ENCODE measurements at places on chromosomes 2 and 18.

- peak; percentile 85 for DNase-seq
These were observed 219.6 kb upstream of the RAB12 start for GRCh38 chr18:8389391-8390340.

GRCh38 chr18:73733806-73734314 lies 413.8 kb downstream of the FBXO15 start:
- no peak for DNase-seq

DNA sequence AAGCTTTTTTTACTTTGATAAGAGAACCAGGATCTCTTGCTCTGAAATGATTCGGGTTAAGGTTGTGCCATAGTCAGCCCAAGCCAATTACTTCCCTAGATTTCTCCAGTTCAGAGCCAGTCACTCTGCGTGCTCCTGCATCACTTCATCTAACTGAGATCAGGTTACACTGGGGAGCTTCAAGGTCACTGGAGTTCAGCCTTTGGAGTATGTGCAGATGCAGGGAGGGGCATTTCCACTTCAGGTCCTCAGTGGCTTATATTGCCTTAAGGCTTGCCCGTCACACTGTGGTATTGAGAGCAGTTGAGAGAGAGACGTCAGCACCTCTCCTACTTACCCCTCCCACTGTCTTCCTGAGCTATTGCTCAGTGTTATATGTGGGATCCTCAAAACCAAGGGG lies 317.8 kb downstream of the EPHA4 start:
- DNase-seq: peak; percentile 56

DNA sequence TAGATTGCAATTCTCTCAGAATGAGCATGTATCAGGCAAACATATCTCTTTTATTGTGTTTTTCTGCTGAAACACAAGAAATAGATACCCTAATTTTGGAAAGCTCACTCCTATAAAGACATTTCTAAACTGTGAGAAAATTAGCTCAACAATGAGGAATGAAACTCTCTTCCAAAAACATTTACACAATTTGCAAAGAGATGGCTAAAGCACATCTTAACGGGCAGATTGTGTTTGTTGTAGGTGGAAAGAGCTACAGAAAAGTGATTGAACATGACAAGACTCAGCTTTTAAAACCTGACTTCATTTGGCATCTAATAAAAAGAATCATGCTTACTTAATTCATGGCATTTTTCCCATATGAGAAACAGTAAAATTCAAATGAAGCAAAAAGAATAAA lies 175.0 kb upstream of the SLC39A10 start:
- DNase-seq: no peak

DNA sequence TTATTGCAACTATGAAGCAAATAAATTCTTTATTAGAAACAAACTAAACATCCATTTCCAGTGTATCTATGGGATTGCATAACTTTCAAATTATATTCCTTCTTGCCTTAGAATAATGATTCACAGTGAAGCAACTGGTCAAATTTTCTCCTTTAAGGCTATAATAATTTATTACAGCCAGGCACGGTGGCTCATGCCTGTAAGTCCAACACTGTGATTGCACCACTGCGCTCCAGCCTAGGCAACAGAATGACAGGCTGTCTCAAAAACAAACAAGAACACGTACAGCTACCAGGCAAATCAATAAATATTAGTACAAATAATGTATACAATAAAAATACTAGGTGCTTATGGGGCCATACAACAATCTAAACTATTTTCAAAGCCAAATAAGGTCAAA lies 1416.2 kb downstream of the LRP1B start:
- DNase-seq: no peak

DNA sequence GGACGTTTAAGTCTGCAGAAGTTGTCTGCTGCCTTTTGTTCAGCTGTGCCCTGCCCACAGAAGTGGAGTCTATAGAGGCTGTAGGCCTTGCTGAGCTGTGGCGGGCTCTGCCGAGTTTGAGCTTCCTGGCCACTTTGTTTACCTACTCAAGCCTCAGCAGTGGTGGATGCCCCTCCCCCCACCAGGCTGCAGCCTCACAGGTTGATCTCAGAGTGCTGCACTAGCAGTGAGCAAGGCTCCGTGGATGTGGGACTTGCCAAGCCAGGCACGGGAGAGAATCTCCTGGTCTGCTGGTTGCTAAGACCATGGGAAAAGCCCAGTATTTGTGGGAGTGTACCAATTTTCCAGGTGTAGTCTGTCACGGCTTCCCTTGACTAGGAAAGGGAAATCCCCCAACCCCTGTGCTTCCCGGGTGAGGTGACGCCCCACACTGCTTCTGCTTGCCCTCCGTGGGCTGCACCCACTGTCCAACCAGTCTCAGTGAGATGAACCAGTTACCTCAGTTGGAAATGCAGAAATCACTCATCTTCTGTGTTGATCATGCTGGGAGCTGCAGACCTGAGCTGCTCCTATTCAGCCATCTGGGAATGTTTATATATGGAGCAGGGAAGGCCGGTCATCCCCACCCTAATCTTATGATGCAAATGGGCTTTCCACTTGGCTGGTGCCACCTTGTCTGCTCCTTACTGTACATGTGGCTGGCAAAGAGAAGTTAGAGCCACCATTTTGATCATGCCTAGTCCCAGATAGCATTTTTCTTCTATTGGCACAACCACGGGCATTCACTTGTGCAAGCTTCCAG lies 156.9 kb upstream of the ITGA6 start:
- DNase-seq: peak; percentile 60

DNA sequence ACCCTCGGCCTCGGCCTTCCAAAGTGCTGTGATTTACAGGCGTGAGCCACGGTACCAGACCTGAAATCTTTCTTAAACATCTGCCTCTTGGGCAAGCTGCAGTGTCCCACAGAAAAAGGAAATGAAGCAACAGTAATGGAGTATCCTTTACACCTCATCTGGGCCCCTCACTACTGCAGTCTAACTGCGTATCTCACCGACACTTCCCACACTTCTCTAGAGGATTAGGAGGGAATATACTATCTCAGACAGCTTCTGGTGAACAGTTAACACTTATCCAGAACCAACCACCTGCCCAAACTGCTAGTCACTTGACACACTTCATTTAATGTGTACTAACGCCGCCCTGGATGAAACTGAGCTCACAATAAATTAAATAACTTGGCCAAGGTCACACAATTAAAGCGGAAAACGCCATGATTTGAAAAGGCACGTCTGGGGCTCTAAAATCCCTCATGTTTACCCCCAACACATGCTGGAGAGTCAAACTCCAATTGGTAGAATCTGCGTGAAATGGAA lies 993 bp downstream of the COX7A2L start:
- peak; percentile 15 for DNase-seq

GRCh38 chr18:24616653-24617052 lies 156.2 kb downstream of the HRH4 start:
- DNase-seq: no peak

DNA sequence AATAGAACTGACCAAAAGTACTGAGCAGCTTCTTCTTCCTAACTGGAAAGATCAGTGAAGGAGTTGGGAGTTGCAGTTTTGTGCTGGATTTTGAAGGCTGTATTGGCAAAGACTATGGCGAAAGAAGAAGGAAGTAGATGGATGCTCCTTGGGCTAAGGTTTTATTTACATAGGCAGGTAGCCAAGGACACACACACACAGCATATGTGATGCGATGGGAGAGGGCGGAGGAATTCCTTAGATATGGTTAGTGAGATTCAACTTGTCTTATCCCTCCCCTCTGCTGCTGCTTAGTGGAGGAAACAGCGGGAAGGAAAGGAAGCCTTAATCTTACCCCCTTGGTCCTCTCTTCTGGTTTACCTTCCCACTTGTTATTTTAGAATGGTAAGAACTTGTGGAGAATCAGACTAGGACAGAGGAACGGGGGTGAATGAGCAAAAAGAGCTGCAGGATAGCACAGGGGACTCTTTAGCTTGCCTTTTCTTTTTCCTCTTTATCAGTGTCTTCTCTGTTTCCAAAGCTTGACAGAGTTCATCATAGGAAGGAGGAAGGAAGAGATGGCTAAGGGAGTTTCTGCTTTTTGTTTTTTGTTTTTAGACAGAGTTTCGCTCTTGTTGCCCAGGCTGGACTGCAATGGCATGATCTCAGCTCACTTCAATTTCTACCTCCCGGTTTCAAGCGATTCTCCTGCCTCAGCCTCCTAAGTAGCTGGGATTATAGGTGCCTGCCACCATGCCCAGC lies 87.9 kb downstream of the OSBPL6 start:
- peak; percentile 54 for DNase-seq

- DNase-seq: no peak
These were observed 893.9 kb upstream of the ACVR2A start for GRCh38 chr2:146950911-146951310.

- no peak for DNase-seq
These were observed 52.7 kb downstream of the NAB1 start for GRCh38 chr2:190701586-190701985.

GRCh38 chr2:33145459-33145858 lies 198.7 kb downstream of the LTBP1 start:
- DNase-seq: no peak

DNA sequence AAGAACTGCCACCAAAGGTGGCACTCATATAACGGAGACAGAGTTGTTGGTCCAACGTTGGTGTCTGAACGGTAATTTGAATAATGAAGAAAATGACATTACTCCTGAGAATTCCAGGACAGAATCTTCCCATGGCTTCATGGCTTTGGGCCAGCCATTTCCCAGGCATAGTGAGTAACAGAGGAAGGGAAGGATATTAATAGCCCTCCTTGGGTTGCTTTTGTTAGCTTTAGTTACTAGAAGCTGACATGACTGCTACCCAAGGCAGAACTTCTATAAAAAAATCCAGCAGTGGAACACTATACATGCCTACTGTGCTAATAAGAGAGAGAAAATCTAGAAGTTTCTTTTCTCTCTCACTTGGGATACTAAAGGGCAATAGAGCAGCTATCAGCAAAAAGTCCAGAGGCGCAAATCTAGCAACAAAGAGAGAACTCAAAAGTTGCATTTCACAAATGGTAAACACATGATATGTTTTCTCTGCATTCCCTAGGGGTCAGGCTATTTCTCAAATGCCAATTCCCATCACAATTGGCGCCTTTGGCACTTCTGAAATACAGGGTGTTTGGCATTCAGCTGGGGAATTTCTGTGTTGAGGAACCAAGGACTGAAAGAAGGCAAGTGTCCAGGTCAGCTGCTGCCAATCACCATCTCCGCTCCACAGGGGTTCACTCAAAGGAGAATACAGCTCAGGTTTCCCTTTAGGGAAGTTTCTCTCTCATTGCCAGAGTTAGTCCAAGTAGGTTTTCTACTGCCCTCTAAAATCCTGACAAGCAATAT lies 160.8 kb upstream of the KYNU start:
- DNase-seq: peak; percentile 39

- DNase-seq: peak; percentile 10
These were observed 162.8 kb downstream of the OSR1 start for GRCh38 chr2:19195661-19196060.

DNA sequence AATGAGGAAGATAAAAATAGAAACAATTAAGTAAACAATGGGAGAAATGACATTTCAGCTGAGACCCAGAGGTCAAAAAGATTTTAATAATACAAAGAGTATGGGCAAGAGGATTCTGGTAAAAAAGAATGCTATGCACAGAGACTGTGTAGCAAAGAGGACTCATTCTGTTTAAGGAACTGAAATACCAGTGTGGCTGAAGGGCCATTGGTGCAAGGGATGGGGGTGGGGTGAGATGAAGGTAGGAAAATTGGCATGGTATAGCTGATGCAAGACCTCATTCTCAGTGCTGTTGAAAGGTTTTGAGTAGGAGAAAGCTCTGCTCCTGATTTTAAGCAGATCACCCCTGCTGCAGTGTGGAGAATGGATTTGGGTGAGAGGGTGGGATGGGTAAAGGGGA lies 10.8 kb downstream of the GALNT1 start:
- no peak for DNase-seq

- no peak for DNase-seq
These were observed 413.8 kb downstream of the RAD51AP2 start for GRCh38 chr2:17104454-17104853.

DNA sequence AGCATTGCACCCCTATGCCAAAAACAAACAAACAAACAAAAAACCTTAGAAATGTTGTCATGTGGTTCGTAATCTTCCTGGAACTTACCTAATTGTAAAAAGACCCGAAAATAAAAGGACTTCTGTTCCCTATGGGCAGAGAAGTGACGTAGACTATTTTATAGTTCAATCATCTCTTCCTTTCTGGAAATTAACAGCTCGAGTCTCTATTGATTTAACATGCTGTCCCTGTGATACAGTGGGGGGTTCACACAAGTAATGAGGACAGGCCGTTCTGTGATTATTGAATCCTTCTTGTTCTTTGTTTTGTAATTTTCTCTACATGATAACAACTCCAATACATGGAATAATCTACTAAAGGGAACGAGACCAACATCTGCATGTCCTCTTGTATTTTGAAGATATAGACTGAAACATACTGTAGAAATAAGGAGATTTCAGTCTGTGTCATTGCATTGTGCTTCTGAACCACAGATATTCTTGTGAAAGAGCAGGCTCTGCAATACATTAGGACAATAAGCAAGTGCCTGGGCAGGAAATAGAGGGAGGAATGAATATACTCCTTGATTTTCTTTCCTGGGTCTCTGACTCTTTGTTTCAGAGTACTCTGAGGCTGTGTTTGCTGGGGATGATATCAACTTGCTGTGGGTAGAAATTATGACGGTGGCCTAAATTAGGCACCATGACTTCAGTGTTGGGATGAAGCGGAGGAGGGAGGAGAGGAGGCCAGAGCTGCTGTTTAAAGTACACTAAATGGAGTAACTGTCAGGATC lies 65.7 kb upstream of the PPM1B start:
- no peak for DNase-seq

DNA sequence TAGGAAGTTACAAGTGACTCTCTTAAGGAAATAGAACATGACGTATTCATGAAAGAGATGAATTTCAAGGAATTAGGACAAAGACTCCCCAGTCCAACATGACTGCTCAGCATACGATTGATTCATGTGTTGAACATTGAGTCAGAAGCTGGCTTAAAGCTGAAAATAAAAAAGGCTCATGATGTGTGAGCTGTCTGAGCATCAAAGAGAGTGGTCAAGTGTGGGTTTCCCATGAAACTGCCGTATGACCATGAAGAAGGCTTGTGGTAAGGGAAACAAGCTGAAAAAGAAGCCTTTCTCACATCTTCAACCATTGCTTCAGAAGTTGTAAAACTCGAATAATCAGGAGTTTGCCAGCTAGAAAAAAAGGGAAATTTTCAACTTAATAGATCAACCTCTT lies 201.9 kb upstream of the APCDD1 start:
- DNase-seq: no peak

DNA sequence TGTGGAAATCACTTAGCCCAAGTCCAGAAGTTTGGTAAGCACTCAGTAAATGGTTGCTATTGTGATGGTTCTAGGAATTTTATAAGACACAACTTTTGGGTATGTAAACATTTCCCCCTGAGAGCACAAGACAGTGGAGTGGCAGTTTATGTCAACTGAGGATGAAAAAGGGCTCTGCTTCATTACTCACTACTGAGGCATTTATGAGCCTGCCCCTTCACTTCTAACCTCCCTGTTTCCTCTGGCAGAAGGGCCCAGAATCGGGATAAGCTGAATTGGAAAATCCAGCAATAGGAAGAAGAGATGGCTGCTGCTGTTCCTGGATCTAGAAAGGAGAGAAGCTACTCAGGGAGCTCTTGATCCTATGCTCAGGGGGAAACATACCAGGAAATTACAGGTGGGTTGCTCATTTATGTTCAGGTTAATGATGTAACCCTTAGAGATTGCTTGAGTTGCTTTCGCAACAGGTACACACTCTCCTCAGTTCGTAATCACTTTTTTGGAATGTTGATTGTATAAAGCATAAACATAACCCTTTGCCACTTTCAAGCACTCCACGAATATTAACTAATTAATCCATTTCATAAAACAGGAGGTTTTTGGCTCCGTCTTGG lies 46.3 kb downstream of the ADCYAP1 start:
- no peak for DNase-seq

- no peak for DNase-seq
These were observed 2.0 kb upstream of the CAPN14 start for GRCh38 chr2:31219131-31219969.

GRCh38 chr2:232368311-232368731 lies 10.2 kb upstream of the ALPP start:
- DNase-seq: no peak

Data from mesendoderm (in vitro differentiated cells).